ENCODE measurements at places on chromosomes 2 and 18.
A peak's percentile ranks its signal among the peaks of the same experiment; 100 is the strongest.

- DNase-seq, result no peak
Measured at GRCh38 chr2:151730262-151730975, 3.9 kb downstream of the NEB start.

GRCh38 chr2:172893671-172894070 lies 158.0 kb downstream of the RAPGEF4 start:
- no peak for DNase-seq

GRCh38 chr18:58769321-58769720 lies 95.4 kb upstream of the ZNF532 start:
- DNase-seq, result no peak

DNA sequence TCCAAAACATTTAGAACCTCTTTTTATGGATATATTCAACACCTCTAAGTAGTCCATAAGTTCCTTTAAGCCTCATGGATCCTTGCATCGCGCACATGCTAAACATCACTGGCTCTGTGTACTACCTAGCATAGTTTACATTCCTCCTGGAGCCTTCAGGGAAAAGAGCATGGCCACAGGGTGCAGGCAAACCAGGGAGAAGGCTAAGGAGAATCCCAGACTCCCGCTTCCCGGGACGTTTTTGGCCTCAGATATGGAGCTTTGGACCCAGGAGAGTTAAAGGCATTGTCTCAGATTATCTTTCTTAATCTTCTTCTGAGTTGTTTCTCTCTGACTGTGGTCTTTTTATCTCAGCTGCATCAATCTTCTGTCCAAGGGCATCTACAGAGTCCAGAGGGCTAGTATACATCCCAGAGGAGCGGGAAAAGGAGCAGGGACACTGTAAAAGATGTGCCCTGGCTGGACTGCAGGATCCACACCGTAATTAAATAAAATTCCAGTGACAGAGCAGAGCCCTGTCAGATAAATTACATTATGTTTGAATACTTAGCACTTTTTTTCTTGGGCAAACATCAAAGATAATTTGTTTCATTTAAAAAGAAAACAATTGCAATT lies 36.9 kb downstream of the RIT2 start:
- DNase-seq, result no peak

DNA sequence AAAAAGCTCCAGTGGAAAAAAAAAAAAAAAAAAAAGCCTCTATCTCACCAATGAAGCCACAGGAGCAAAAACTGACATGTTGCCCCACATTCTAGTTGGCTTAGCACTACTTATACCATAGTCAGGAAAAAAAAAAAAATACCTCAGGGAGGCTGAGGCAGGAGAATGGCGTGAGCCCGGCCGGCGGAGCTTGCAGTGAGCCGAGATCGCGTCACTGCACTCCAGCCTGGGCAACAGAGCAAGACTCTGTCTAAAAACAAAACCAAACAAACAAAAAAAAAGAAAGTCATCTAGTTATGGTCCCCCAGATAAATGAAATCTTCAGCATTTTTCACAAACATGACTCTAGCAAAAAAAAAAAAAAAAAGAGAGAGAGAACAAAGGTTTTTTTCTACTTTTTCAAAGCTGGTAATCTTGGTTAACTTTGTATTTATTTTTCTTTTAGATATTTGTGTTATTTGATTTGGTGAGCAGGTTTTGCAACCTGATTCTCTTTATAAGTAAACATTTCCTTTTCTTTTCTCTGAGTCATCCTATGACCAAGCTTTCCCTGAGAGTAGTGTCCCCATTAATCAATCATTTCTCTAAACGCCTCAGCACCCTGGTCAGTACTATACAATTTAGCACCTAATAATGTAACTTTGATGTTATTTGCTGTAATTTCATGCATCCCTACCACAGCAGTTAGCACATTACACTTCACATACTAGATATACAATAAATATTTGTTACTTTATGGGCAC lies 273.7 kb upstream of the PIK3C3 start:
- no peak for DNase-seq

DNA sequence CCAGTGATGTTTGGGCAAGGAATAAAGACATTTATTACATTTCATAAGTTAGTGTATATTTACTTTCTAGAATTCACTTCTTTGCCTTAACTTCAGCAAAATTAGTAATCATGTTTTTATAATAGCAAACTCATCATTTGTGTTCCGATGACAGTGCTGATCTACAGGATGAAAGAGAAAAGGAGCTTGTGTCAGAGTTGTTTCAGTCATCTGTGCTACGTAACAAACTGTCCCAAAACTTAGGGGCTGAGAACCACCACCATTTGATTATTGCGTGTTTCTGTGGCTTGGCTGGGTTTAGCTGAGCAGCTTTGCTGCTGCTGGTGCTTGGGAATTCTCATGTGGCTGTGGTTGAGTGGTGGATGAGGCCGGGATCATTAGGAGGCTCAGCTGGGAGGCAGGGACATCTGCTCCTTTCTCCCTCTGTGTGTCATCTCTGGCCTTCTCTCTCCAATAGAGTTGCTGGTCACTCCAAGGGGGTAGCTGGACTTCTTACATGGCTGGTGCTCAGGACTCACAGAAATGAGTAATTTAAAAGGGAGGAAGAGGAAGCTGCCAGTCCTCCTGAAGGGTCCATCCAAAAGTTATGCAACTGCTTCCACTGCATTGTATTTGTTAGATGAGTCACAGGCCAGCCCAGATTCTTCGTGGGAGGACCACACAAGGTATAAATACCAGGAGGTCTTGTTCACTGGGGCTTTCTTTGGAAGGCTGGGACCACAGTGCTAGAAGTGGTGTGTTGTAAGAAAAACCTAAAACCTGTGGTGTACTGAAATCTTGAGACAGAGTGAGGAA lies 43.4 kb upstream of the HAAO start:
- DNase-seq, result no peak

DNA sequence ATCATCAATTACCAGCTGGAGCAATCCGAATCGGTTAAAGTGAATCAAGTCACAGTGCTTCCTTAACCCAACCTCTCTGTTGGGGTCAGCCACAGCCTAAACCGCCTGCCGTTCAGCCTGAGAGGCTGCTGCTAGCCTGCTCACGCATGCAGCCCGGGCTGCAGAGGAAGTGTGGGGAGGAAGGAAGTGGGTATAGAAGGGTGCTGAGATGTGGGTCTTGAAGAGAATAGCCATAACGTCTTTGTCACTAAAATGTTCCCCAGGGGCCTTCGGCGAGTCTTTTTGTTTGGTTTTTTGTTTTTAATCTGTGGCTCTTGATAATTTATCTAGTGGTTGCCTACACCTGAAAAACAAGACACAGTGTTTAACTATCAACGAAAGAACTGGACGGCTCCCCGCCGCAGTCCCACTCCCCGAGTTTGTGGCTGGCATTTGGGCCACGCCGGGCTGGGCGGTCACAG lies 496 bp upstream of the ITGA4 start:
- peak; percentile 66 for DNase-seq

- DNase-seq, result no peak
Measured at GRCh38 chr2:85695121-85695520, 963 bp downstream of the GNLY start.

GRCh38 chr18:23550898-23551297 lies 35.4 kb downstream of the NPC1 start:
- no peak for DNase-seq

- DNase-seq, result no peak
Measured at GRCh38 chr2:184577743-184578142, 20.6 kb upstream of the ZNF804A start.

DNA sequence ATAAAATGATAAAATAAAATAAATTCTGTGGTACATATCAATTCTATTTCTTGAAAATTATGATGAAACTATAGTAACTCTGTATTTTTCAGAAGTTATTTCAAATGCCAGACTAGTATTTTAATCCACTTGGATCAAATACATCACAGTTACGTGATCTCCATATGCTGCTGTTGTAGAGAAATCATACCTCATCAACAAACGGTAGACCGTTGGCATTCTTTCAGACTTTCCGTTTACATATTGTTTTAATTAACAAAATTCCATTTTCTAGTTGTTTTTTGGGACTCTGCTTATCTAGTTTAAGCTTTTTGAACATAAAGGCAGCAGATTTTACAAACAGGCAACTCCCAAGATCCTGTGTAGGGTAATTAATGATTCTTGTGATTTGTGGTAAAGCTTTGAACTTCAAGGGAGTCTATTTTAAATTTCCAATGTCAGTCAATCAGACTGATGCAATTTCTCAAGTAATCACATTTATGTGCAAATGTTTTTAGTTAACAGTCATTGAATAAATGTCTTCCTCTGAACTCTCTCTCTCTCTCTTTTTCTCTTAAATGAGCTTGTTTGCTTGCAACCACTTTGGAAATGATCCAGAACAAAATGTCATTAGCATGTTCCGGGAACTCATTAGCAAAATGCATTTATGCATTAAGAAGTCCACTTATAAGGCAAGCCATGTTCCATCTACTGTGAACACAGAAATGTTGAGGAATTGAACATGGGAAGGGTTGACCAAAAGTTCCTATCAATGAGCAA lies 31.8 kb downstream of the NYAP2 start:
- DNase-seq, result no peak

DNA sequence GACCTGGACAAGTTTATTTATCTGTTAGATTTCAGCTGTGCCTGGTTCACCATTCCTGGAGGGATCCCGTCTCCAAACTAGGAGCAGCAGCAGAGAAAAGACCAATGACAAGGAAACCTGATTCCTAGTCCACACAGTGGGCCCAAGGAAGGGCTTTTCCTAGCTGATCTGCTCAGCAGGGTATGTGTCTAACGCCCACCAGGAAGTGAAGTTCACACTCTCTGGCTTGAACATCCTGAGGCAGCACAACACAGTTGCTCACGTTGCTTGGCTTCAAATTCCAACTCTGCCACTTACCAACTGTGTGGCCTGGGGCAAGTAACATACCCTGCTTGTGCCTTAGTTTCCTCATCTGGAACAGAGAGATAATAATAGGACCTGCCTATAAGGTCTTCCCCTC lies 42.9 kb downstream of the XDH start:
- DNase-seq, result no peak

Measured in activated naive CD4-positive, alpha-beta T cell treated with Interleukin-2 at 50 U/mL for 16 hours (primary cell).